ENCODE measurements at places on chromosomes 5 and 9. TPM values are rescaled to one million over a fixed set of nuclear protein-coding genes. Genes with fewer than 3 reads are reported as not detected.

GDF9 gene
- 1.4 TPM for total RNA-seq

DNA sequence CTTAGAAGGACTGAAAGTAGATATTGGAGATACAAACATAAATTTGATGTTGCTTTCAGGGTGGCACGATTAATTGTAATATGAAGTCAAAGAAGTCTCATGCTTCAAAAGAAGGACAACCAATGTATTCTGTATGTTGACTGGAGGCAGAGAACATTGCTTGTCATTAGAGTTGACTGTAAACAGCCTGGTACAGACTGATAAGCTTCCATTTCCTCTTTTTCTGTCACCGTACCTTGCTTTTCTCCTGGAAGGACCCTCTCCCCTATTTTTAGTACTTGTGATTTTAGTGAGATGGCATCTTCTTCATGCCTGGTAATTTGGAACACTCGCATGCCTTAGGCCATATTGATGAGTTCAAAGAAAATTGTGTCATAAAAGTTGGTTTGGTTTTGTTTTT, 809.4 kb downstream of the PRELID2 start:
- DNase-seq: no peak
- no peak overlapping the region for H3K4me3 ChIP-seq
- no peak overlapping the region for H3K27ac ChIP-seq
- no peaks in the 10 kb centered on the region for H3K36me3 ChIP-seq
- no peaks in the 10 kb centered on the region for H3K27me3 ChIP-seq

- H3K4me1 ChIP-seq: peaks cover 8% of the 10 kb centered on the region
- DNase-seq: peak; percentile 86
- no peaks in the 10 kb centered on the region for H3K36me3 ChIP-seq
- H3K27me3 ChIP-seq: no peaks in the 10 kb centered on the region
- no peak overlapping the region for H3K27ac ChIP-seq
Measured at GRCh38 chr9:108816037-108816436, 39.7 kb downstream of the ACTL7B start.

RETREG1 gene
- 7.5 TPM for total RNA-seq

IRX2 gene
- total RNA-seq: 0.26 TPM

DNA sequence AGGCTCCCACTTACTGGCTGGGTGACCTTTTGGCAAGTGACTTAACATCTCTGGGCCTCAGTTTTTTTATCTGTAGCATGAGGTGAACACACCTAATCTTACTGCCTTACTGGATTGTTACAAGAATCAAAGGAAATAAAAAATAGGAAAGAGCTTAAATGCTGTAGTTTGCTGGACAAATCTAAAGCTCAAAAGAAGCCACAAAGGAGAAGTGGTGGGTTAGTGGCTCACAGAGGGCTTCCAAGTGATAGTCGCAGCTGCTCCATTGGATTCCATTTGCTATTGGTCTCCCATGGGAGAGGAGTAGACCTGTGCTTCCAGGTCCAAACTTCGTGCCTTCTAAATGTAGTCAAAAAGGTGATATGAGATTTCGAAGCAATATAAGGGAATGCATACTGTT, 123.6 kb downstream of the SEMA6A start:
- no peaks in the 10 kb centered on the region for H3K27me3 ChIP-seq
- H3K4me3 ChIP-seq: no peak overlapping the region
- peaks cover 17% of the 10 kb centered on the region for H3K36me3 ChIP-seq
- DNase-seq: no peak
- peaks cover 17% of the 10 kb centered on the region for H3K4me1 ChIP-seq
- no peak overlapping the region for H3K27ac ChIP-seq

CYLC2 gene
- not detected for total RNA-seq

SPATA31C1 gene
- not detected for total RNA-seq

F2RL2 gene
- 4.6 TPM for total RNA-seq

- H3K27ac ChIP-seq: no peak overlapping the region
- H3K4me1 ChIP-seq: peaks cover 19% of the 10 kb centered on the region
- no peaks in the 10 kb centered on the region for H3K36me3 ChIP-seq
Measured at GRCh38 chr5:125554355-125554754, 807.9 kb upstream of the ZNF608 start.

GDNF gene
- total RNA-seq: 2.0 TPM

- H3K4me3 ChIP-seq: no peak overlapping the region
- H3K27me3 ChIP-seq: peaks cover 9% of the 10 kb centered on the region
- no peak for DNase-seq
- H3K4me1 ChIP-seq: peaks cover 3% of the 10 kb centered on the region
Measured at GRCh38 chr5:176694146-176694545, 46.9 kb downstream of the TSPAN17 start.

OR2K2 gene
- not detected for total RNA-seq

DNA sequence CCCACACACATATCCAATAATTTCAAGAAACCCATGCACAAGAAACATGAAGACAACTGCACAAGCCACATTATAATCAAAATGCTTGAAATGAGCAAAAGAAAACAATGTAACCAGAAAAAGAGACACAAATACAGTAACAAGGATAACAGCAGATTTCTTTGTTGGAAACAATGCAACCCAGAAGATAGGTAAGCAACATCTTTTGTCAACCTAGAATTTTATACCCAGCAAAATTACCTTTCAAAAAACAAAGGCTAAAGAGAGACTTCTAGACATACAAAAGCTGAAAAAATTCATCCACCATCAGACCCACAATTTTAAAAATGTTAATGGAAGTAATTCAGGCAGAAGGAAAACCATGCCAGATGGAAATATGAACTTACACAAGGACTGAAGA, 5.0 kb upstream of the COL23A1 start:
- no peak for DNase-seq
- no peaks in the 10 kb centered on the region for H3K27me3 ChIP-seq
- H3K36me3 ChIP-seq: peaks cover 15% of the 10 kb centered on the region
- H3K4me1 ChIP-seq: peaks cover 16% of the 10 kb centered on the region

FAM174A gene
- 28.8 TPM for total RNA-seq

ANKRD18B gene
- not detected for total RNA-seq

TRIM14 gene
- total RNA-seq: 6.1 TPM

CATSPER3 gene
- total RNA-seq: not detected

GRCh38 chr5:89396278-89396954, 513.4 kb upstream of the MEF2C start:
- H3K4me1 ChIP-seq: no peaks in the 10 kb centered on the region
- H3K27ac ChIP-seq: no peak overlapping the region
- no peaks in the 10 kb centered on the region for H3K27me3 ChIP-seq
- no peaks in the 10 kb centered on the region for H3K36me3 ChIP-seq
- H3K4me3 ChIP-seq: no peak overlapping the region

DNA sequence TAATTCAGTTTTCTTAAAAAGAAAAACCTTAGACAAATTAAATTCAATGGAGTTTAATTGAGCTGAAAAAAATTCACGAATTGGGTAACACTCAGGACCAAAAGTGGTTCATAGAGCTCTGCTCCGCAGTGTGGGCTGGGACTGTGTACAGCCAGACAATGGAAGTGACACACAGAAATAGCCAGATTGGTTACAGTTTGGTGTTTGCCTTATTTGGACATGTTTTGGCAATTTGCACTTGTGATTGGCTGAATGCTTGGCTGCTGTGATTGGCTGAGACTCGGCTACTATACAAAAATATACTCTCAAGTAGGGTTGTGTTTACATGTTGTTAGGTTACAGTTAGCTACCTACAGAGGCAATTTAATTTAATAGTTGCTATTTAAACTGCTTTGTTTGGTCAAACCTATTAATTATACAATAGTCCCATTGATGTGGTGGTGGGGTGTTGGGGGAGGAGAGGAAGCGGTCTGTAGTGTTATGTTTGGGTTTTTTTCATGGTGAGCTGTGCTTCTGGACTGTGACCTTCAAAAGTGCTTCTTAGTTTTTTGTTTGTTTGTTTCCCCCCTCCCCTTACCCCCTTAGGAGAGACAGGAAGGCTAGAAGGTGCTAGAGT, 95.2 kb downstream of the CNTLN start:
- no peak for DNase-seq
- no peaks in the 10 kb centered on the region for H3K36me3 ChIP-seq
- H3K27ac ChIP-seq: no peak overlapping the region
- no peaks in the 10 kb centered on the region for H3K4me1 ChIP-seq

GRCh38 chr5:68411161-68411560, 195.6 kb downstream of the PIK3R1 start:
- H3K27ac ChIP-seq: no peak overlapping the region
- H3K27me3 ChIP-seq: no peaks in the 10 kb centered on the region
- H3K4me1 ChIP-seq: no peaks in the 10 kb centered on the region
- H3K4me3 ChIP-seq: no peak overlapping the region
- H3K36me3 ChIP-seq: no peaks in the 10 kb centered on the region

GRCh38 chr5:22754155-22754554, 99.0 kb downstream of the CDH12 start:
- no peaks in the 10 kb centered on the region for H3K4me1 ChIP-seq
- H3K27ac ChIP-seq: no peak overlapping the region
- no peaks in the 10 kb centered on the region for H3K27me3 ChIP-seq
- DNase-seq: no peak

GRCh38 chr5:158629591-158630312, 470.0 kb downstream of the EBF1 start:
- no peaks in the 10 kb centered on the region for H3K36me3 ChIP-seq
- no peak for DNase-seq
- H3K27ac ChIP-seq: no peak overlapping the region
- H3K27me3 ChIP-seq: no peaks in the 10 kb centered on the region
- no peak overlapping the region for H3K4me3 ChIP-seq

RCL1 gene
- total RNA-seq: 13.5 TPM

All from esophagus muscularis mucosa (tissue), 4 donors.